Left ventricle myocardium inferior (tissue), 1 donor: ENCODE measurements at places on chromosomes 7 and 10. TPM values are rescaled to one million over a fixed set of nuclear protein-coding genes. Genes with fewer than 3 reads are reported as not detected.

The SNCG gene
- 14.7 TPM for total RNA-seq

The ADRB1 gene
- 35.0 TPM for total RNA-seq

The SLC26A5 gene
- total RNA-seq: not detected

The KLF14 gene
- 0.11 TPM for total RNA-seq

The TMEM26 gene
- total RNA-seq: 0.30 TPM

The TRIM4 gene
- 7.1 TPM for total RNA-seq

The SYCE1 gene
- total RNA-seq: 0.44 TPM

The LRRN3 gene
- 7.4 TPM for total RNA-seq

The PILRB gene
- total RNA-seq: 10.6 TPM

The CYP2C19 gene
- not detected for total RNA-seq

The MICU1 gene
- 37.4 TPM for total RNA-seq

The ZNHIT1 gene
- 56.9 TPM for total RNA-seq

The OR6V1 gene
- not detected for total RNA-seq

The ST8SIA6 gene
- total RNA-seq: 10.1 TPM

The EPHA1 gene
- not detected for total RNA-seq

The NPSR1 gene
- not detected for total RNA-seq

The DNAJC1 gene
- 12.0 TPM for total RNA-seq

The CPVL gene
- 86.3 TPM for total RNA-seq

The C10orf143 gene
- total RNA-seq: 1.7 TPM

The GDF10 gene
- total RNA-seq: 0.22 TPM

The GIMAP5 gene
- total RNA-seq: 10.7 TPM

The TMEM229A gene
- not detected for total RNA-seq

The TDRD1 gene
- total RNA-seq: 1.9 TPM

The NPY gene
- total RNA-seq: not detected

The NME8 gene
- not detected for total RNA-seq

The ZNF107 gene
- 1.4 TPM for total RNA-seq

The GOLGA7B gene
- total RNA-seq: 0.60 TPM

The VSTM2A gene
- not detected for total RNA-seq

The DHTKD1 gene
- total RNA-seq: 31.7 TPM

The NKX2-3 gene
- total RNA-seq: not detected

The CNNM1 gene
- total RNA-seq: 0.19 TPM

The GATA3 gene
- 1.4 TPM for total RNA-seq

The CNPY1 gene
- total RNA-seq: not detected

The PRKCQ gene
- total RNA-seq: 0.16 TPM

The YWHAG gene
- 223 TPM for total RNA-seq

The GTF2IRD1 gene
- 15.8 TPM for total RNA-seq

The PHKG1 gene
- 21.4 TPM for total RNA-seq

The ZCWPW1 gene
- total RNA-seq: 4.6 TPM

The CDC14C gene
- total RNA-seq: not detected

The FAM180A gene
- total RNA-seq: 19.7 TPM

The LIPJ gene
- total RNA-seq: not detected

The FGFBP3 gene
- total RNA-seq: 0.22 TPM

The SPDYE9 gene
- total RNA-seq: not detected

The GJD4 gene
- total RNA-seq: not detected

The SLC16A12 gene
- total RNA-seq: 2.0 TPM

The COA1 gene
- 76.5 TPM for total RNA-seq

The BICC1 gene
- total RNA-seq: 5.7 TPM

The TRIM74 gene
- total RNA-seq: not detected

The CDHR3 gene
- total RNA-seq: 11.4 TPM

The UNC5B gene
- 15.6 TPM for total RNA-seq

The GPRIN2 gene
- not detected for total RNA-seq

The NAT16 gene
- total RNA-seq: not detected

The MBLAC1 gene
- total RNA-seq: 2.0 TPM

The OR2A42 gene
- not detected for total RNA-seq
